ENCODE measurements at places on chromosomes 1 and 21.

DNA sequence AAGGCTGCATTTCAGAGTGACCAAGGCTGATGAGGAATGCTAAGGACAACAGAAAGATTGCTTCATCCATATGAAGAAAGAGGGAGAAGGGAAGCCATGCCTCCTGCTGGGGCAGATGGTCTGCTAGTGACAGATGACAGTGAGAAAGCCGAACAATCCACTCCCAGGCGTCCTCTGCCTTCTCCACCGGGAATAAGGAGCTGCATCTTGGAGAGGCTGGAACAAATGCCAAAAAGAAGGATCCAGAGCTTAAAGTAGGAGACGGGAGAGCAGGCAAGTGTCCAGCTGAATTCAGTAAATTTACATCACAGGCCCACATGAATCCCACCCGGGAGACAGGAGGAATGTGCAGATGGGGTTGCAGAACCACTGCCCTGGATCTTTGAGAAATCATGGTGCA is 33.4 kb downstream of the DDX20 start:
- DNase-seq: peak; percentile 10

DNA sequence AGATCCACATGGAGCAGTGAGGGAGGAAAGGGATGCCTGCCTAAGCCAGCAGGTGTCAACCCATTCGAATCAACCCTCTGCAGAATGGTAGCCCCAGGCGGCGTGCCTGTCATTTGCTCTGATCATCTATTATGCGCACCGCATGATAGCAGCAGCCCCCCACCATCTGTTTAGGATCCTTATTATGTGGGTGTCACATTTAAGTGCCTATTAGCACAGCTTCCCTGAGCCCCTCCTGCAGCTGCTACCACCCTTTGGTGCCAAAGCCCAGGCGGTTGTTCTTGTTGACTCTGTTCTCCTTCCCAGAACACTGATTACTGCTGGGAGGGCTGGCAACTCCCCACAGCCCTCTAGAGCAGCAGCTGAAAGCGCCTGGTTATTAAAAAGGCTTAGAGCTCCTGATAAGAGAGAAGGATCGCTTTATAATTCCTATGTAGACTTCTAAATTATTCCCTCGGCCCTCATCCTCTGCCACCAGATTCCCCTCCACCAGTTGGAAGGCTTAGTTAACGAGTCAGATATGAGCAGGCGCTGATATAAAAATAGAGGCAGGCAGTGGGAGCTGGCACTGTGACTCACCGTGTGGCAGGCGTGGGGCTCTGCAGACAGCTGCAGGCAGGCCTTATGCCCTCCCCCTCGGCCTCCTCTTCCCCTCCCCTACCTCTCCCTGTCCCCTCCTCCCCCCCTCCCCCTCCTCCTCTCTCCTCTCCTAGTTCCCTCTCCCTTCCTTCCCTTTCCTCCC is 23.0 kb downstream of the ACTA1 start:
- peak; percentile 16 for DNase-seq

GRCh38 chr1:45677751-45678245 is 8.5 kb downstream of the GPBP1L1 start:
- DNase-seq: no peak

- no peak for DNase-seq
Observed at GRCh38 chr1:90671251-90671650, 45.9 kb downstream of the BARHL2 start.

GRCh38 chr1:166378805-166379204 is 212.0 kb upstream of the FAM78B start:
- DNase-seq: no peak

DNA sequence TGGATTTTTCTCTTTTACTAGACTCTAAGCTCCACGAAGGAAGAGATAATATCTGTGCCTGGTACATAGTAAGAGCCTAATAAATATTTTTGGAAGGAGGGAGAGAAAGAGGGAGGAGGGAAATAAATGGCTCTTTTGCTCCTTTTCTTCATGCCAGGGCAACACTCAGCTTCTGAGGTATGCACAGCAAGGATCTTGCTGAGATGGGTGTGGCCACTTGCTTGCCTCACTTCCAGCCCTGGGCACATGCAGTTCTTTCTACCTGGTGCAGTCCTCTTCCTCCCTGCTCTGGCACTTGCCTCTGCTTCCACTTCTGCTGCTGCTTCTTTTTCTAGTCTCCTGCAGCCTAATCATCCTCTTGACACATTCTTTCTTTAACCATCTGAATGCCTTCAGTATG is 148.1 kb downstream of the FGGY start:
- DNase-seq: peak; percentile 65

DNA sequence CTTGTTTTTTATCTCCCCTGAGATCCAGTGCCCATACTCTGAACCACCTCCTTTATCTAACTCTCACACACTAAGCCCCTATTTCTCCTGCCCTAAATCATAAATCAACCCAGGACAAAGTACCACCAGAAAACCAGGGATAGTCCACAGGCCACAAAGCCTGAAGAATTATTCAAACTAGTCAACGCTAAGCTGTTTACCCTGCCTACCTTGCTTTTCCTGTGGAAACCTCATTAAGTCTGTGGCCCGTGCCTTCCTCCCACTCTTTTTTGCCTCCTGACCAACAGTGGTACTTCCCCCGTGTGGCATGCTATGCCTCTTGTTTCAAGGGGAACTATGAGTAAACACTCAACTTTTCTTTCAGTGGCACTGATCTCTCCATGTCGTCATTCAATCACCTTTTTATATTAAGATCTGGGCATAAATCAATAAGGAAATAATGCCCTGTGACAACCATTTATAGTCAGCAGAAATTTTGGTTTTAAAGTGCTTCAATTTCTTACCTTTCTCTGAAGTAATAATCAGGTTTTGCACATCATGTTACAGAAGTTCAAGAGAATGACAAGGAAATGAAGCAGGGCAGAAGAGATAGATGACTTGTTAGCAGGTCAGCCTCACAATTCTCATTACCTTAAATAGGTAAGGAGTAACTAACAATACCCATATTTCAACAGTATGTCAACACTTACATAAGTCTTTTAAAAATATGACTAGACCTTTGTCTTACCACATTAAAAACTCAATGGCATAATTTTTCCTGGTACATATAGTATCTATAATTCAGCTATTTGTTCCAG is 32.1 kb downstream of the EYA3 start:
- DNase-seq: no peak

DNA sequence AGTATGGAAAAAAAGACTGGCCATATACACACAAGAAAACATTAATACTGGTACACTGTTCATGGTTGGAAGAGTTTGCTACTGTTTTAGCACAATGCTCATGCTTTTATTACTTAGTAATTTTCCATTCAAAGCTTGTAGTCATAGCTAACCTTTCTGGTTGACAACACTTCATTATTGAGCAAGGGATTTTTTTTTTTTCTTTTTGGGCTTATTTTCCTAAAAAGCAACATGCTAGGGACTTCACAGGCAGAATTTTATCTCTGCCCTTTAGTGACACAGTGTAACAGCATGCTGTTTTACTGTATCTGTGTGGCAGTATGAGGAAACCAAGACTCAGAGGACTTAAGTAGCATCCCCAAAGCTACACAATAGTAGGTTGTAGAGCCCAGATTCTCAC is 58.5 kb downstream of the FGGY start:
- DNase-seq: no peak
